ENCODE measurements at places on chromosomes 1 and 21.

DNA sequence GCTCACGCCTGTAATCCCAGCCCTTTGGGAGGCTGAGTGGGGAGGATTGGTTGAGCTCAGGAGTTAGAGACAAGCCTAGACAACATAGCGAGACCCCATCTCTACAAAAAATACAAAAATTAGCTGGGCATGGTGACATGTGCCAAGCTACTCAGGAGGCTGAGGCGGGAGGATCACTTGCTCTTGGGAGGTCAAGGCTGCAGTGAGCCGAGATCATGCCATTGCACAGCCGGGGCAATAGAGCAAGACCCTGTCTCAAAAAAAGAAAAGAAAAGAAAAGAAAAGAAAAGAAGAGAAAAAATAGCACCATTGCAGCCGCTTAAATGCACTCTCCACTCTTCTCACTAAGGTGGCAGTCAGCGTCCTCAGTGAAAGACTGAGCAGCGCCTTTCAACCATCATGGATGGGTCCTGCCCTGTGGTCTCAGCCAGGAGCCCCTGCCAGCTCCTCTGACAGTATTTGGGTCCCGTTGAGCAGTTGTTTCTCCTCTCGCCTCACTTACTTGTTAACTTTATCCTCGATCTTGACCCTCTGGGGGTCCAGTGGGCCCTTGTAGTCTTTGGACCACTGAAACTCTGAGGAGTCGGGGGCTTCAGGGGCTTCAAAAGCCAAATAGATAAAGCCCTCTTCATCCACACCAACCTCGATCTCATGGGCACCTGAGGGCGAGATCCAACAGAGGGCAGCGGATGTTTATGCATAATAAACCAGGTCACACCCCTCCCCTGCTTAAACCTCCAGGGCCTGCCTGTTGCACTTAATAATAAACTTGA is 36.9 kb downstream of the MYOM3 start:
- H3K4me1 ChIP-seq, result no peaks in the 10 kb centered on the region
- DNase-seq, result no peak
- H3K36me3 ChIP-seq, result no peaks in the 10 kb centered on the region

DNA sequence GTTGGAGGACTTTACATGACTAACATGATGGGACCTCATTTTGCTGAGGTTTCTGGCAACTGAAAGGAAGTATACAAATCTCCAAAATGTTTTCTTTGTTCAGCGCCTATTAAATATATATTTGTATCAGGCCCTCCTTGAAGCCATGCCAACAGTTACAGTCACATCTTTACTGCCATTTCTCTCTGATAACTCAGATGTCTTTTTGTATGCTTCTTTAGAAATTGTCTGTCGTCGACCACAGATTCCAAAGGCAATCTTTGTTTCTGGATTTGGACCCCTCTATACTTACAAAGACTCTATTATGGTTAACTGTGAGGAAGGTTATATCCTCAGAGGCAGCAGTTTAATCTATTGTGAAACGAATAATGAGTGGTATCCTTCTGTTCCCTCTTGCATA is 69.4 kb downstream of the C4BPA start:
- peaks cover 9% of the 10 kb centered on the region for H3K27me3 ChIP-seq
- H3K27ac ChIP-seq, result no peak overlapping the region
- H3K4me3 ChIP-seq, result no peak overlapping the region
- H3K36me3 ChIP-seq, result peaks cover 2% of the 10 kb centered on the region
- no peak for DNase-seq
- peaks cover 16% of the 10 kb centered on the region for H3K4me1 ChIP-seq

DNA sequence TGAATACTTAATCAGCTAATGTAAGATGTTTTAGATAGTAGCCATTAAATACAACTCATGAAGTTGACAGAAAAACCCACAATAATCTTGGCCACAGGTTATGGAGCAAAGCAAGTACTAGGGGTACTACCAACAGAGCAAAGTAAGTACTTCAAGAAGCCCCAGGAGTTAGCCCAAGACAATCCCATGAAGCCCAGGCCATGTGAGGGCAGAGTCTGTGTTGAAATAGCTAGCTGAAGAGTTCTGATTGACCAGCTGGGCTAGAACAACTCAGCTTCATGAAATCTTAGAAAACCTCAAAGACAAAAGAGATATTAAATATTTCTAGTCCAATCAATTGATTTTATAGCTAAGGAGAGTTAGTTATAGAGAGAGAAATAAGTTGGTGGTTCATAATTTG is 212.9 kb upstream of the HOOK1 start:
- no peak for DNase-seq
- H3K36me3 ChIP-seq, result no peaks in the 10 kb centered on the region
- H3K4me3 ChIP-seq, result no peak overlapping the region
- H3K27ac ChIP-seq, result no peak overlapping the region
- no peaks in the 10 kb centered on the region for H3K4me1 ChIP-seq

GRCh38 chr1:67676287-67676686 is 8.7 kb upstream of the GADD45A start:
- H3K4me1 ChIP-seq, result peaks cover 26% of the 10 kb centered on the region
- no peak for DNase-seq
- H3K27me3 ChIP-seq, result peaks cover 18% of the 10 kb centered on the region
- H3K27ac ChIP-seq, result no peak overlapping the region

DNA sequence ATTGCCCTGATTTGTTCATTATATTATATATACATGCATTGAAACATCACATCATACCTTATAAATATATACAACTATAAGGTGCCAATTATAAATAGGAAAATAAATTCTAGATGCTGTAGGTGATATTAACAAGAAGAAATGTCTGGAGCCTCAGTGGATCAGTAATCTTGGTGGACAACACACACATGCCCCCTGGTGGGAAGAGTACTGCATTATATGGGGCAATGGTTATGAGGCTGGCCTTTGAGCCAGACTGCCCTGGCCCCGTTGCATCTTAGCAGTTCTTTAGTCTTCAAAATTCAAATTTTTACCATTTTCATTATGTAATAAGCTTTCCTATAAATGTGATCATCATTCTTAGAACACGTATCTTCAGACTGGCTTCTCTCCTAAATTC is 335.0 kb upstream of the GREM2 start:
- no peaks in the 10 kb centered on the region for H3K36me3 ChIP-seq
- no peak overlapping the region for H3K4me3 ChIP-seq
- H3K4me1 ChIP-seq, result no peaks in the 10 kb centered on the region
- no peak for DNase-seq
- no peaks in the 10 kb centered on the region for H3K27me3 ChIP-seq
- no peak overlapping the region for H3K27ac ChIP-seq

- H3K4me3 ChIP-seq, result no peak overlapping the region
- H3K4me1 ChIP-seq, result peaks cover 9% of the 10 kb centered on the region
- DNase-seq, result no peak
These were observed 1.4 kb downstream of the DUSP10 start for GRCh38 chr1:221740369-221740992.
